ENCODE measurements at places on chromosomes 1 and 21.
A peak's percentile ranks its signal among the peaks of the same experiment; 100 is the strongest.

GRCh38 chr1:12145616-12146342 lies 21.0 kb upstream of the TNFRSF1B start:
- no peak for DNase-seq

DNA sequence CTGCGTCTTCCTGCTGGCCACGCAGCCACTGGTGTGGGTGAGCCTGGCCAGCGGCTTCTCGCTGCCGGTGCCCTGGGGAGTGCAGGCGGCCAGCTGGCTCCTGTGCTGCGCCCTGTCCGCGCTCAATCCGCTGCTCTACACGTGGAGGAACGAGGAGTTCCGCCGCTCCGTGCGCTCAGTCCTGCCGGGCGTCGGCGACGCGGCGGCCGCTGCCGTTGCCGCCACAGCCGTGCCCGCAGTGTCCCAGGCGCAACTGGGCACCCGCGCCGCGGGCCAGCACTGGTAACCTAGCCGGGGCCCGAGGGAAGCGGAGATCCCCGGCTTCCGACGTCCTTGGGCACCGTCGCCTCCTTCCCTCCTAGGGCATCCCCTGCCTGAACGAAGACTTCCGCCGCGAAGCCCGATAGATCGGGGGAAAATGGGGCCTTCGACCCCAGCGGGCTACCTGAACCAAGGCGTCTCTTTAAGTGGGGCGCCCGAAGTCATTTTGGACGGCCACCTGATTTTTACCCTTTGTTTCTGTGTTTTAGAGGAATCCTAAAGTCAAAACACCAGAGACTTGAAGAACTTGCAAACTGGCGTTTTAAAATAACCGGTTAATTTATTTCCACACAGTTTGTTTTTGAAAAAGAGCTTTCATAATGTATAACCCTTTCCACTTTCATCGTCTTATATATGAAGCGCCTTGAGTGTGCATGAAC lies 2.0 kb downstream of the GPR88 start:
- DNase-seq = peak; percentile 14

DNA sequence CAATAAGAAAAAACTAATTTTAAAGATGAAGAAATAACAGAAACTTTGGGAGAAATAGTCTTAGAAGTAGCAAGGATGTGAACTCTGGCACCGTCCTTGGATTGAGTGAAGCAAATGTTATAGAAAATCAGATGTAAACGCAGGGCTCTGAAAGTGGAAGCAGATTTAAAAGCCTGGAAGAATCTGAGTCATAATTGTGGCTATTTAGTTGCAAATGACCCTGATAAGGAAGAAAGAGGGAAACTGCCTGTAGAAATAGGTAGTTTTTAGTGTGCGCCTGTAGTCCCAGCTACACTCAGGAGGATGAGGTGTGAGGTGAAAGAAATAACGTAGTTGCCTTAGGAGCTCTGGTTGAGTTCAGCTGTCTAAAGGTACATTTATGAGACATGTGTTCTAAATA lies 101.0 kb downstream of the NGF start:
- no peak for DNase-seq

DNA sequence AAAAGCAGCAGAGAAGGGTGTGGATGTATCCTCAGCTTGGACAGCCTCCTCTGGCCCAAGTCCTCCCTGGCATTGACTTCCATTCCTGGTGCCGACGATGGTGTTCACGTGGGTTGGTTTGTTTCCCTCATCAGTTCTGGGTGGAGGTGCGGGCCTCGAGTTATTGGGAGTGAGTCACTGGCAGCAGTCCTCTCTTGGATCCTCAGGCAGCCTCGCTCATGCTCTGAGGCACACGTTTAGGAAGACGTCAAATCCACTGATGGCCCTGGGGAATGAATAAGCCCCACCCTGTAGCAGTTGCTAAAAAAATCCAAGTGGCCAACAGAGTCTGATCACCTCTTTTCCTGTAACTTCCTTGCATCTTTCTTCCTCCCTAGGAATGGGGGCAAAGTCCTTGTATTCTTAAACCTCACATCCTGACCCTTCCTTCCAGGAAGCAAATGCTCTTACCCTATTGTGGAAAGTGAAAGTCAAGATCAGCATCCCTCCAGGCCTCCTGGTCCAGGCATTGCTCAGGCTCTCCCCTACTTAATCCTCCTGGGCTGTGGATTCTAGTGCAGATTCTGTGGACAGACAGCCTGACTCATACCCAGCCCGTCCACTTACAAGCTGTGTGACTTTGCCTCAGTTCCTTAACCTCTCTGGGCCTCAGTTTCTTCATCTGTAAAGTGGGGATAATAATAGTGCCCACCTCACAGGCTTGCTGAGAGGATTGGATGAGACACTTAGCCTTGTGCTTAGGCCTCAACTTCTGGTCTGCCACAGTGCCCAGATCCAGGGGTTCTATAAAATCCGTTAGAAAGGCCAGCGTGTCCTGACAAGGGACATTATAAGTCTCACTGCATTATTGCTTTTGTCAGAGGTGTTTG lies 111.1 kb downstream of the TLR5 start:
- DNase-seq = no peak

GRCh38 chr1:86504137-86504479 lies 35.4 kb downstream of the CLCA1 start:
- no peak for DNase-seq

- DNase-seq = no peak
Measured at GRCh38 chr1:112904071-112904830, 51.7 kb downstream of the SLC16A1 start.

Data from CD4-positive, alpha-beta T cell treated with Interleukin-4 for 1 hour (primary cell).